ENCODE measurements at places on chromosomes 12 and 14. TPM values are rescaled to one million over a fixed set of nuclear protein-coding genes. Genes with fewer than 3 reads are reported as not detected.

The GALNT4 gene
- total RNA-seq: 7.5 TPM

The IGFBP6 gene
- total RNA-seq: 246 TPM

The OAS2 gene
- 10.0 TPM for total RNA-seq

The MFAP5 gene
- 793 TPM for total RNA-seq

The SERPINA3 gene
- 111 TPM for total RNA-seq

Measured in omental fat pad (tissue), 4 donors.